ENCODE measurements at places on chromosomes 4 and X.

GRCh38 chr4:185916683-185917082, 104.7 kb upstream of the SORBS2 start:
- no peak overlapping the region for H3K27ac ChIP-seq
- H3K4me1 ChIP-seq = no peaks in the 10 kb centered on the region
- no peak overlapping the region for H3K4me3 ChIP-seq

- H3K36me3 ChIP-seq = no peaks in the 10 kb centered on the region
- no peaks in the 10 kb centered on the region for H3K4me1 ChIP-seq
Observed at GRCh38 chr4:80249144-80249543, 17.3 kb upstream of the FGF5 start.

- H3K4me1 ChIP-seq = peaks cover 21% of the 10 kb centered on the region
- peak overlapping the region; percentile 59 for H3K4me3 ChIP-seq
- H3K27ac ChIP-seq = peak overlapping the region; percentile 3
- no peaks in the 10 kb centered on the region for H3K27me3 ChIP-seq
- no peaks in the 10 kb centered on the region for H3K36me3 ChIP-seq
- DNase-seq = no peak
Observed at GRCh38 chr4:972651-973424, 531 bp downstream of the DGKQ start.

- no peak for DNase-seq
- no peak overlapping the region for H3K27ac ChIP-seq
- peaks cover 11% of the 10 kb centered on the region for H3K4me1 ChIP-seq
Observed at GRCh38 chr4:38149472-38149996, 189.3 kb downstream of the PTTG2 start.

DNA sequence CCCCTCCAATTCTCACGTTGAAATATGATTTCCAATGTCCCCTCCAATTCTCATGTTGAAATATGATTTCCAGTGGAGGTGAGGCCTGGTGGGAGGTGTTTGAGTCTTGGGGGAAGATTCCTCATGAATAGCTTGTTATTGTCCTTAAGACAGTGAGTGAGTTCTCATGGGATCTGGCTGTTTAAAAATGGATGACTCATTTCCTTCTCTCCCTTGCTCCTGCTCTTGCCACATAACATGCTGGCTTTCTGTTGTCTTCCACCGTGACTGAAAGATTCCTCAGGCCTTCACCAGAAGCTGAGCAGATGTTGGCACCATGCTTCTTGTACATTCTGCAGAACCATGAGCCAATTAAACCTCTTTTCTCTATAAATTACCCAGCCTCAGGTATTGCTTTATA, 346.8 kb upstream of the TECRL start:
- H3K27ac ChIP-seq = no peak overlapping the region
- H3K4me1 ChIP-seq = no peaks in the 10 kb centered on the region
- DNase-seq = no peak
- no peaks in the 10 kb centered on the region for H3K36me3 ChIP-seq
- no peaks in the 10 kb centered on the region for H3K27me3 ChIP-seq
- H3K4me3 ChIP-seq = no peak overlapping the region

- DNase-seq = no peak
- no peaks in the 10 kb centered on the region for H3K27me3 ChIP-seq
- no peak overlapping the region for H3K4me3 ChIP-seq
- H3K4me1 ChIP-seq = no peaks in the 10 kb centered on the region
Observed at GRCh38 chr4:77418333-77418732, 187.3 kb upstream of the CXCL13 start.

GRCh38 chrX:42803320-42803719, 25.4 kb upstream of the PPP1R2C start:
- no peak overlapping the region for H3K27ac ChIP-seq
- no peaks in the 10 kb centered on the region for H3K27me3 ChIP-seq
- H3K4me3 ChIP-seq = no peak overlapping the region

DNA sequence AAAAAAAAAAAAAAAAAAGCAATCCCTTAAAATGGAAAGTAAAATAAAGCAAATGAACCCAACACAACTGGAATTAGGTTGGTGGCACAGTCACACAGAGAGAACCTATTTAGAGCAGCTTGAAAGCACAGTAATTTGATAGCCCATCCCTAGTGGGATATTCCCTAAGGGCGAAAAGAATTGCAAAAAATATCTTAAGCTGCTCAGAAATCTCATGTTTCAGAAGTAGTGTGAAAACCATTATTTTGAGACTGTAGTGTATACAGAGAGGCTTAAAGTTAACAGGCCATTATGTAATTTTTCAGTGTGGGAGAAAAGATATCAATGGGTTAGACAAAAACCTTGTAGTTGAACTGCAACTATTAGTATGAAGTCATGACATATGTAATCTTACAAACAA, 40.0 kb upstream of the DHX15 start:
- no peak overlapping the region for H3K4me3 ChIP-seq
- no peak overlapping the region for H3K27ac ChIP-seq
- H3K36me3 ChIP-seq = no peaks in the 10 kb centered on the region
- no peak for DNase-seq
- H3K4me1 ChIP-seq = no peaks in the 10 kb centered on the region

- no peaks in the 10 kb centered on the region for H3K36me3 ChIP-seq
- no peak overlapping the region for H3K27ac ChIP-seq
- no peaks in the 10 kb centered on the region for H3K27me3 ChIP-seq
- no peak overlapping the region for H3K4me3 ChIP-seq
- H3K4me1 ChIP-seq = no peaks in the 10 kb centered on the region
- DNase-seq = no peak
Observed at GRCh38 chr4:78592088-78592783, 40.7 kb downstream of the ANXA3 start.

DNA sequence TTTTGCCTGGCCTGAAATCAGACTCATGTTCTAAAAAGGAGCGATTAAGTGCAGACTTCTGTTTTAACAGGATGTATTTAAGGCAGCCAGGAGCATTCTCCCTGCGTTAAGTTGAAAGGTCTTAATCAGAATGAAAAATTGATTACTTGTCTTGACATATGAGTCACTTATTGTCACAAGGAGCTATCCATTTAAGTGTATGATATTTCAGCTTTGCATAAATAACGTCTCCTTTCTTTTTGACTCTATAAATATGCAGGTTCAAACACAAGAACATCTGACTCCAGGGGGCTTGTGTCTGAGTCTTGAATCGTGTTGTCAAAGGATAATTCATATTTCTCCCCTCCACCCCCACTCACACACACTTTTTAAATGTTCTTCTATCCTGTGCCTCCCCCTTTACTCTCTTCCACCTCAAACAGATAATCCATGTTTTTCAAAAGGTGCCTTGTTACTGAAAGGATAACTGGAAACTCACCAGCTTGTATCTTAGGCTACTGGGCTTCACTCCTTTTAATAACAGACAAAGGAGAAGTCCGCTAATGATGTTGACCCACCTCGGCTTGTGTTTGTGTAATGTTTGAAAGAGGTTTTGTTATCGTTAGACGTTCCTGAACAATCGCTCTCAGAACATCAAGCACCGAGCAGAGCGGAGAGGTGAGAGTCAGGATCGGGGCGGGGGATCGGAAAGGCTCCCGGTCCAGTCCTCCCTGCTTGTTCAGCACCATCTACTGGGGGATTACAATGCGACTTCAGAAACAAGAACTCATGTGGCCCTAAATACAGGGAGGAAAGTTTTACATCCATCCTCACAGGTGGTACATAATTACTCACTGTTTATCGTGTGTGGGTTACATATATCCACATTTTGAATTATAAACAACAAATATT, 107.5 kb upstream of the RPL34 start:
- no peak for DNase-seq
- H3K4me1 ChIP-seq = no peaks in the 10 kb centered on the region
- H3K4me3 ChIP-seq = no peak overlapping the region
- no peaks in the 10 kb centered on the region for H3K27me3 ChIP-seq

DNA sequence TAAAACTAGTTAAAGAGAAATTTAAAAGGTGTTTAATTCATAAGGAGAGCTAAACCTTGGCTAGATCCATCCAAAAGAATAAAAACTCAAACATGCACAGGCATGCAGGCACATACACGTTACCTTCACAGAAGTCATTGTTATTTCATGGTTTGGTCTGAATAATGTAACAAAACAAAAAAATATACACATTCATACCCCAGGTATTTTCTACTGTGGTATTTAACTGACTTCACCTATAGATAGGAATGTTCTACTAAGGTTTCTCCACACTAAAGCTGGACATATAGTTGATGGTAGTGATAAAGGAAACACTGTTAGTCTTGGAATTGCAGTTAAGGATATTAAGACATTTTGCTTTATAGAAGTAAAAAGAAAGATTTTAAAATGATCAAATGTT, 283.6 kb upstream of the PCDH10 start:
- H3K27me3 ChIP-seq = no peaks in the 10 kb centered on the region
- no peaks in the 10 kb centered on the region for H3K36me3 ChIP-seq
- no peak overlapping the region for H3K4me3 ChIP-seq
- DNase-seq = no peak
- H3K27ac ChIP-seq = no peak overlapping the region

- no peak overlapping the region for H3K4me3 ChIP-seq
- no peaks in the 10 kb centered on the region for H3K36me3 ChIP-seq
- DNase-seq = no peak
- no peak overlapping the region for H3K27ac ChIP-seq
- no peaks in the 10 kb centered on the region for H3K27me3 ChIP-seq
Observed at GRCh38 chr4:118158763-118159375, 124.6 kb downstream of the NDST3 start.

DNA sequence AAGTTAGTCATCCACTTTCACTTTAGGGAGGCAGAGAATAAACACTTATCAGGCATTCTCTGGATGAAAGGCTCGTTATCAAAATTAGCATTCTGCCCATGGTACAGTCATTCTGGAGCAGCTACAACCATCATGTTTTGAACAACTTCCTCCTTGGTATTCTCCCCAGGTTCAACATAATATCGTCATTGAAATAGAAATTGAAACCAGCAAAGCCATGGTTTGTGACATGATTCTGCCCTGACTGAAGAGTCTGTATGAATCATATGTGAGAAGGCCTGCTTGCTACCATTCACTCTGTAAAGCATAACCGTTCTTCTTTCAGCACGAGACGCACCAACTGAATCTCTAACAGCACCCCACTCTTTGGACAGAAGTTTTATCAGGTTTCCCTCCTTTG, 127.5 kb upstream of the RADX start:
- no peaks in the 10 kb centered on the region for H3K4me1 ChIP-seq
- no peaks in the 10 kb centered on the region for H3K27me3 ChIP-seq
- no peak for DNase-seq
- H3K27ac ChIP-seq = no peak overlapping the region
- H3K36me3 ChIP-seq = no peaks in the 10 kb centered on the region

- no peaks in the 10 kb centered on the region for H3K36me3 ChIP-seq
- peak overlapping the region; percentile 85 for H3K4me3 ChIP-seq
- H3K4me1 ChIP-seq = no peaks in the 10 kb centered on the region
- H3K27me3 ChIP-seq = no peaks in the 10 kb centered on the region
Observed at GRCh38 chr4:143184217-143184502, 557 bp upstream of the USP38 start.

DNA sequence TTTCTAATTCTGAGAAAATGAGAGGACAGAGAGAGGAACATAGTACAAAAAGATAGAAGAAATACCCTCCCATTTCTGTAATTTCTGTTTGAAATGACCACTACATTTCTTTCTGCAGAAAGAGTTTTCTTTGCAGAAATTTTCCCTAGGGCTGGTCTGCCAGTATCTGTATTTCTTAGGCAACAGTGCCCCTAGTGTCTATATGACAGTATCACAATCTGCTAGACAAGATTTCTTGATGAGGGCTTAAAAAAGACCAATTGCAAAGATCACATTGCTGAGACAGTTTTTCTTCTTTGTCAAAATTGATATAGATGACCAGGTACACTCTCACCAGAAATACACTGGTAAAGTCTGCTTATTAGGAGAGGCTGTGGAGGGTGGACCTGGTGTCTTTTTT, 81.0 kb upstream of the ZDHHC15 start:
- no peak overlapping the region for H3K4me3 ChIP-seq
- H3K27me3 ChIP-seq = no peaks in the 10 kb centered on the region
- H3K4me1 ChIP-seq = no peaks in the 10 kb centered on the region
- DNase-seq = no peak
- H3K27ac ChIP-seq = no peak overlapping the region

DNA sequence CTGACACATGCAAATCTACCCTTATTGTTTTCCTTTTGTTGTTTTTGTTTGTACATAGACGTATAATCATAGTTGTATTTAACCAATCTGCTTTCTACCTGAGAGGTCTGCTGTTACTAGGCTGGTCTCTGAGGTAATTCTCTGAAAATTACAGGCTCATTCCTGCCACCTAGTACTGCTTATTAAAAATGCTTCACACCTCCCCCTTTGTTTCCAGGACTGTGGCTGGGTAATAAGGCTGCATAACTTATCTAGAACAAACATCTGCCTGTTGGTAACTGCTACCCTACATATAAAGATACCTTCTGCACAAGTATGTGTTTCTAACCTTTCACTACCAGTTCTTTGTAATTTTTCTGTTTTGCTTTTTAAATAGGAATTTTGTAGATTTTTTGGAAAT, 34.2 kb downstream of the COX7B2 start:
- H3K4me3 ChIP-seq = no peak overlapping the region
- H3K36me3 ChIP-seq = no peaks in the 10 kb centered on the region
- DNase-seq = no peak
- no peak overlapping the region for H3K27ac ChIP-seq

GRCh38 chrX:78822157-78822690, 74.7 kb downstream of the LPAR4 start:
- no peak overlapping the region for H3K4me3 ChIP-seq
- no peaks in the 10 kb centered on the region for H3K4me1 ChIP-seq
- no peak for DNase-seq
- no peak overlapping the region for H3K27ac ChIP-seq
- H3K27me3 ChIP-seq = no peaks in the 10 kb centered on the region

GRCh38 chr4:47704693-47705325, 133.1 kb downstream of the CORIN start:
- H3K27me3 ChIP-seq = no peaks in the 10 kb centered on the region
- H3K4me3 ChIP-seq = no peak overlapping the region
- peak overlapping the region; percentile 47 for H3K27ac ChIP-seq
- H3K4me1 ChIP-seq = no peaks in the 10 kb centered on the region

GRCh38 chr4:62119195-62119594, 919.1 kb downstream of the ADGRL3 start:
- H3K27ac ChIP-seq = no peak overlapping the region
- H3K4me1 ChIP-seq = no peaks in the 10 kb centered on the region
- DNase-seq = no peak
- no peaks in the 10 kb centered on the region for H3K36me3 ChIP-seq
- no peaks in the 10 kb centered on the region for H3K27me3 ChIP-seq

GRCh38 chr4:19961091-19961490, 290.6 kb upstream of the SLIT2 start:
- H3K36me3 ChIP-seq = no peaks in the 10 kb centered on the region
- no peaks in the 10 kb centered on the region for H3K27me3 ChIP-seq
- H3K27ac ChIP-seq = no peak overlapping the region
- no peak overlapping the region for H3K4me3 ChIP-seq
- no peaks in the 10 kb centered on the region for H3K4me1 ChIP-seq
- DNase-seq = no peak

DNA sequence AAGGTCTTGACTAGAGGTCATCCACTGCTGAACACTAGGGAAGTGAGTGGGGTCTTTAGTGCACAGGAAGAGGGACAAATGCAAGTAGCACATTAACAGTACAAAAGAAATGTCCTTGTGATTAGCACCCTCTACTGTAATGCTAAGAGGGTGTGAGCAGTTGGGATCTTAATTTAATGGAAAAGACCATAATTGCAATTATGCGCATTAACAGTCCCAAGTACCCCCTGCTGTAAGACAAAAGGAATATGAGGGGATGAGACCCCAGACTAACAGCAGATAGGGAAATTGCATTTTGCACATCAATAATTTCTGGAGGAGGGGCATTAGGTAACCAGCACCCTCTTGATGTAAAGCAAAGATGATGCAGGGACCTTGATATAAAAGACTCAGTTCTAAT, 285.0 kb downstream of the CHIC1 start:
- no peaks in the 10 kb centered on the region for H3K36me3 ChIP-seq
- H3K27me3 ChIP-seq = no peaks in the 10 kb centered on the region
- H3K4me3 ChIP-seq = no peak overlapping the region
- H3K4me1 ChIP-seq = no peaks in the 10 kb centered on the region

GRCh38 chrX:132568291-132568690, 79.5 kb upstream of the MBNL3 start:
- H3K36me3 ChIP-seq = no peaks in the 10 kb centered on the region
- no peaks in the 10 kb centered on the region for H3K4me1 ChIP-seq
- H3K27ac ChIP-seq = no peak overlapping the region
- H3K4me3 ChIP-seq = no peak overlapping the region

Measured in uterus (tissue), 4 donors.